Sigmoid colon (tissue), 7 donors: ENCODE measurements at places on chromosomes 3 and 15. TPM values are rescaled to one million over a fixed set of nuclear protein-coding genes. Genes with fewer than 3 reads are reported as not detected.

DNA sequence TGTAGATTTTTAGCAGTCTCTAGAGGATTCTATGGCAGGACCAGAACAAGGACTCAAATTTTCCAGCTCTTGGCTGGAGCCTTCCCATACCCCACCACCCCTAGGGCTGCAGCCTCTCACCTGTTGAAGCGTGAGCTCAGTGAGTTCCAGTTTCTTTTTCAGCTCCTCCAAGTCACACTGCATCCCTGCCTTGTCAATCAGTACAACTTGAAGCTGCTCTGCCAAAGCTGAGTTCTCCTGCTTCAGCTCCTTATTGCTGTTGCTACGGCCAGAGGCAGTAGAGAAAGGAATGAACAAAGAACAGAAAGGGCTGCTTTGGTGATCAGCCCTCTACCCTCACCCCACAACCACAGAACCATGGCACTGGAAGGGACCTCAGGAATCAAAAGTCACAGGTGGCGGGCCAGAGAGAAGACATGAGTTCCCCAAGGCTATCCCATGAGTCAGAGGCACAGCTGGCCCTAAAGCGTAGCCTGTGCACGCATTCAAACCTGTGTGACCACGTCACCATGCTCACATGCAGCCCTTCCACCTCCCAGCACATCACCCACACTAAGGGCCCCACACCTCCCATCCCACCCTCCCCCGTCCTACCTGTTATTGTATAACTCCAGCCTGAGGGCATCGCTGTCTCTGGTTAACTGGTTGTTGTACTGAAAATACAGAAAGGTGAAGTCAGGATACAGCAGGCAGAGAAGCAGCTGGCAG lies 83.3 kb upstream of the C2CD4B start:
- no peak for DNase-seq

GRCh38 chr3:72131899-72132298 lies 347.0 kb upstream of the PROK2 start:
- DNase-seq = no peak

The CCRL2 gene
- 0.71 TPM for total RNA-seq

The SERINC4 gene
- total RNA-seq = not detected

The KATNBL1 gene
- 88.9 TPM for total RNA-seq

DNA sequence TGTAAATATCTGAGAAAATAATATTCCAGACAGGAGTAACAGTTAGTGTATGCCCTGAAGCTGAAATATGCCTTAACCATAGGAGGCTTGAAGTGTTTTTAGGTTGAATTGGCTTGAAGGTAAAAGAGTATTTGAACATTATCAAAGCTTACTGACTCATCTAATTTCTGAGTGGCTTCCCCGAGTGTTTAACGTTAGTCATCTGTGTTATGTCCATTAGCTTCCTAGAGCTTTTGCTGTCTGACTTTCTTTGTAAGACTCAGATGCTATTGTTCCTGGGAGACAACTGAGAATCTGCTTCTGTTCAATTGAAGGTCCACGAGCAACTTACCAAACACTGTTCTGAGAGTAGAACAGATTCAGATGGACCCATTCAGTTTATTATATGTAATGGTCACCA lies 656.8 kb upstream of the NECTIN3 start:
- DNase-seq = no peak

DNA sequence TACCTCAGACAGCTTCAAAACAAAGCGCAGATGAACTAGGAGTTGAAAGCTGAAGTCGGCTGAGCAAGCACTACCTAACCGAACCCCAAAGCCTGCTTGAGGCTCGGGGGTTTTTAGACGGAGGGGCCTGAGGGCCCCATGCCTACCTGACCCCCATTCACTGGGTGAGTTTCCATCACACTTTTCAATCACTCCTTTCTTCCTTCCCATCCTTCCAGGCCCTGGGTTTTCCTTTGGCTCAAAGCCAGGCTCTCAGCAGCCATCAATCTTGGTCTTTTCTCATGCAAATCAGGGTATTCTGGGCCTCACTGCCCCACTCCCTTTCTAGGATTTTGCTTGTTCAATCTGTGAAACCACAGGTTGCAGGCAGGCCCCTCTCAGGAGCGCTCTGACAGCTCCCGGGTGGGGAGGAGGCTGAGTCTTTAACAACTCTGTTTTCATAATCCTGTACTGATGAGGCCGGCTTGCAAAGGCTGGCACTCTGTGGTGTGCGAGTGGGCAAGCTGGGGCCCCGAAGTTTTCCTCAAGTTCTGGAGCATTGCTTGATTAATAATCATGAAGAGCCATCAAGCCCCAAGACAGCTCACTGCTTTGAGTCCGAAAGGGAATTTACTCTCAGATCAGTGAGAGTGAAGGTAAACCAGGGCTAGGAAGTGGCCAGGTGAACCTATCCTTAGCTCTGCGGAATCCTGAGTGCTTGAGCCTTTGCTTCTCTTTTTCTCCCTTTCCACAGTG lies 97.6 kb downstream of the FRMD4B start:
- no peak for DNase-seq

DNA sequence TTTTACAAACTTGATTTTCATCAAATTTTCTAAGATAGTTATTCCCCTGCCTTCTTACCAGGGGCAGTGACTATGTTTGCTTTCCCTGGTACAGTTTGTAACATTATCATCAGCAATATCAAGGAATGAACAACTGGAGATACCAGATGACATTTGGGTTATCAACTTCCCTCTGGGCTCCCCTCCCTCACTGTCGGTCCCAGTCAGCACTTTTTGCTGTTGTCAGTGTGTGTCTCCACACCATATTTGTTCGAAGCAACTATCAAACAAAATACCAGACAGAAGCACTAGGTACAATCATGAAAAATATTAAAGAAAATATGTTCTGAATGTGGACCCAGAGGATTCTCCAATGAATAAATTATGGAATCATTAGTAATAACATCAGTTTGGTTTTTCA lies 75.3 kb downstream of the PLOD2 start:
- no peak for DNase-seq

GRCh38 chr3:95738045-95738444 lies 1076.3 kb upstream of the EPHA6 start:
- DNase-seq = no peak

GRCh38 chr3:60754617-60755016 lies 496.6 kb downstream of the FHIT start:
- DNase-seq = no peak

The RBPMS2 gene
- 23.4 TPM for total RNA-seq

- peak; percentile 96 for DNase-seq
Observed at GRCh38 chr3:107522510-107523288, at the start of gene BBX. Gene BBX (plus strand): TSS chr3:107522962. CDS start chr3:107710461, 187,499 bp downstream.

The RHCG gene
- not detected for total RNA-seq

- DNase-seq = no peak
Observed at GRCh38 chr3:110933821-110934426, 137.7 kb upstream of the NECTIN3 start.

DNA sequence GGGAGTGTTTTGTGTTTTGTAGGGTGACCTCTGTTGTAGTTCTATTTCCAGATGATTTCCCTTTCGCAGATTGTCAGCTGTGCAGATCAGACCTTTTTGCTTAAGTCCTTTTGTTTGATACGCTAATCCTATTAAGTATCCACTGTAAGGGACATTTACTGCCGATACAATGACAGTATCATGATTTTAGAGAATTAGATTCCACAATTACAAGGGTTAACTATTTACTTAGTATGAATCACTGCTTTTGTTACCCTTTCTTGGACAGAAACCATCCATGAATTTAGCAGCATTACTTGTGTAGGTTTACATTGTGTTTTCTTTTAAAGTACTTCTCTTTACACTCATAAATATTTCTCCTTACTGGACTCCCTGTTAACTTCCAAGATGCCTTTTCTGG lies 31.4 kb downstream of the ZNF662 start:
- DNase-seq = no peak

GRCh38 chr3:47685037-47685436 lies 96.7 kb downstream of the SMARCC1 start:
- no peak for DNase-seq

The SLC28A1 gene
- total RNA-seq = not detected

The EFHB gene
- total RNA-seq = 2.9 TPM

The CLSTN2 gene
- total RNA-seq = 6.8 TPM

- peak; percentile 42 for DNase-seq
Observed at GRCh38 chr3:52112056-52112455, 42.2 kb downstream of the POC1A start.

DNA sequence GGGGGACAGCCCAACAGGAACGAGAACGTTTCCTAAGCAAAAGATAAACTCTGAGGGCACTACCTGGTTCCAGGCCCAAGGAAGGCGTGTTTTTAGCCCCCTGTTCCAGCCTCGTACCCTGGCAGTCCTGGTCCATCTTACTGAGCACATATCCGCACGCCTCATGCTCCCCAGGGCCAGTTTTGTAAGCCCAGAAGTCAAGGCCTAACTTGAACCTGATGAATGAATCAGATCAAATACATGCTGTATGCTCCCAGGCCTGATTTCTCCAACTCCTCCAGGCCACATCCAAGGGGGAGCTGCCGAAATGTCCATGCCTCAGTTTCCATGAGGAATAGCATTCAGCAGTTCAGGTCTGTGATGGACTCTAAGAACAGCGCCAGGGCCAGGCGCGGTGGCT lies 14.3 kb upstream of the DOCK3 start:
- no peak for DNase-seq
